ENCODE measurements at places on chromosomes 2 and 18.

DNA sequence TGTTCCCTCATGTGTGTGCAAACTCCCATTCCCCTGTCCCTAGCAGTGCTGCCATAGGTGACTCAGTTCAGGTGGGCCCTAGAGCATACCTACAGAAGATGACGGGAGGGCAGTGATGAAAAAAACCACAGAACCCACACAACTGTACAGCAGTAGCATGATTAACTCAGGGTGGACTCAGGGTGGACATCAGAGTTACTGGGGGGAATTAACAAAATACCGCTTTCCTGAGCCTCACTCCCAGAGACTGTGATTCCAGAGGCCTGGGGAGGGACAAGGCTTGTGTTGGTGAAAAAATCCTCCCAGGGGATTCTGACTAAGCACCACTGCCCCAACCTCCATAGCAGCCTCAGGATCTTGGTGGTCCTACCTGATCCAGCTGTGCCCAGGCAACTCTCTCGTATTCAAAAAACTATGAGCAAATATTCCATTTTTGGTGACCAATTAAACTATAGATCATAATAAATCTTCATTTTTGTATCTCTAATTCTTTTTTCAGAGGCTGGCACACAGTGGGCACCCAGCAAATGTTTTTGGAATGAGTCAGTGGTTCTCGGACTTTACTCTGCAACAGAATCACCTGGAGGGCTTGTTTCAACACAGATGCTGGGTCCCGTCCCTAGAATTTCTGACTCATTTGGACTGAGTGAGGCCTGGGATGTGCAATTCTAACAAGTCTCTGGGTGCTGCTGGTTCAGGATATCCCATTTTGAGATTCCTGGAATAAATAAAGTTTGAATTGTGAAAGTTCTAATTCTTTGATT lies 84.1 kb upstream of the NABP1 start:
- no peak for DNase-seq

- DNase-seq, result no peak
These were observed 608.5 kb downstream of the RNF144A start for GRCh38 chr2:7525746-7526145.

DNA sequence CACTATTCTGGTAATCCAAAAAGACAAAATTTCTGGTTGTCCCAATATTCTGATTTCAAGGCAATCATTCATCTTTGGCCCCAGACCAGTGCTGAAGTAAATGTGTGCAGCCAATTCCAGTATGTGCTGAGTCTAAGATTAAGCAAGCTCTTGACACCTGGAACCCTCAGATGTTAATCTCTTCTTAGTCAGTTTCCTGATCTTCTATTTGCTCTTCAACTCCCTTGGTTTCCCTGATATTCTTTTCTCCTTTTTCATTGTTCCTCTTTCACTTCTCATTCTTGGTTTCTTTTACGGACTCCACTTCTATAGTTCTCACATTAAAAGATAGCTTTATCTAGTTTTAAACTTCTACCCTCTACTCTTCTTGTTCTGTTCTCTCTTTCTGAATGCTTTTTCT lies 445.7 kb upstream of the FANCL start:
- no peak for DNase-seq

GRCh38 chr18:37307181-37307580 lies 258.4 kb downstream of the CELF4 start:
- DNase-seq, result no peak

GRCh38 chr2:98026927-98027522 lies 31.3 kb upstream of the TMEM131 start:
- DNase-seq, result no peak

DNA sequence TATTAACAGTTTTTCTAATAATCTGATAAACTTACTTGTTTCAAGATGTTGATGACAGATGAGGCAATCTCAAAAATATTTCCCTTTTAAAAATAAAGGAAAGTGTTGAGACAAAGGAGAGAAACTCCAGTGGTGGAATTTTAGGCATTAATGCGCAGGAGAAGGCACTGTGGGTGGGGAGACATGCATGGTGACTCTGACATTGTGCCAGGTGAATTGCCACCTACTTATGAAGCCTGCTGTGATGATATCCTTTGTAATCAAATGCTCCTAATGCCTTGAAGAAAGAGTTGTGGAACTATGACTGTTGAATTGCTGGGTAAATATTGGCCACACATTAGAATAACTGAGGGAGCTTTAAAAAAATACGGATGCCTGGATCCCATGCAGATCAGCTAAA lies 101.4 kb downstream of the PLA2R1 start:
- DNase-seq, result no peak

- DNase-seq, result no peak
These were observed 6.6 kb downstream of the ARHGAP25 start for GRCh38 chr2:68741238-68741637.

- DNase-seq, result no peak
These were observed 235.1 kb downstream of the GRB14 start for GRCh38 chr2:164386231-164386630.

DNA sequence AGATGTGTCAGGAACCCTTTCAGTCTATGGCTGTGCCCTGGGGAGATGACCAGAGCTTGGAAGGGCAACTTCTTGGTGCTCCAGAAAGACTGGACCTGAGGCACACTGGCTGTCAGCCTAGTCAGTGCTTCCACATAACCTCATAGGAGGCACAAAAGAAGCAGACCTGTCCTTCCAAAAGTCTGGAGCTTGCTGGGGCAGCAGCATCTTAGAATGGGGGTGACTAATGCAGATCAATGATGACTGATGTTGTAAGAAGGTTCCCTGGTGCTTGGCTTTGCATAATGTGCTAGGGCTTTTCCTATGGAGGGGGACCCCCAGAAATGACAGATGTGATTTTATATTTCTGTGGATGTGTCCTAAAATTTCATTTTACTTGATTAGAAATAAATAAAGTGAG lies 255.7 kb upstream of the THUMPD2 start:
- DNase-seq, result no peak

GRCh38 chr18:63697097-63697660 lies 5.6 kb upstream of the SERPINB11 start:
- no peak for DNase-seq

GRCh38 chr2:173171924-173172643 lies 96.4 kb downstream of the MAP3K20 start:
- no peak for DNase-seq

DNA sequence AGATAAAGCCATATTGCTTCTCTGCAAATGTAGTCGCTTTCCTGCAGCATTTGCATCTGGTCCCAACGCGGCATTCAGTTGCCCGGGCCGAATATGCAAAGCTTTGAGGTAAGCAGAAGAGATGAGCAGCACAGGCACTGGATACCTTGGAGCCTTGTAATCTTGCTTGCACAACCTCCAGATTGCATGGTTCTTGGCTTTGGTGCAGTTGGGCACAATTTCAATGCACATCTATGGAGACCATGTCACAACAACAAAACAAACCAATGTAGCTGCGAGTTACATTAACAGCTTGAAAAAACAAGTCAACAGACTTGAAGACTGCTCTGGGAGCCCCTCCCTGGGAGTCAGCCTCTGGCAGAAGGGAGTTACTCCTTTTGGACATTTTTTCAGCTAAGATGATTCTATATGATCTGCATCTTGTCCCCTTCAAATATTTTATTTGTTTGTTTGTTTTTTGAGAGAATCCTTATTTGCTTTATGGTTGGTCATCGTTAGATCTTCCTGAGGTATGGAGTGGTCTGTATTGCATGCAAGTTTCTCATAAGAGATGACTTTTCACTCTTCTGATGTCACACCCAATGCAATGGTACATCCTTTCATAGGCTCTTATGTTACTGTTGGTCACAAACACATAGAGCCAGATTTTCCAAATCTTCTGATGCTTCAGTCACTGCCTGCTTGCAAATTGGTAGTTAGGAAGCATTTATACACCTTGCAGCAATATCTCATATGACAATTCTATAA lies 113.5 kb downstream of the EFEMP1 start:
- no peak for DNase-seq
